ENCODE measurements at places on chromosomes 1 and 21.

DNA sequence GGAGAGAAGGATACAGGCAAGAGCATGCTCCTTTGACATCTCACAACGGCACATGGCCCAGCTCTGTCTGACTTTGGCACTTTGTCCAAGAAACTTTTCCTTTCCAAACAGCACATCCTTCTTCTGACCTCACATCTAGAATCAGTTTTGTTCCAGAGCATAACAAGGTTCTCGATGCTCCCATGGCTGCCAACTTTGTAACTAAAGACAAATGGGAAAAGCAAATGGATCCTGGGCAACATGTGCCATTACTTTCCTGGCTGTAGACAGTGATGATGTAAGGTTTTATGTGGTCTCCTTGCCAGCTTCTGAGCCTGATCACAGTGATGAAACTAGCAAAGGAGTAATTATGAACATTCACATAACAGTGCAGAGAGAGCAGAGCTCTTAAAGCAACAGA, 171.8 kb upstream of the C1orf87 start:
- no peak for DNase-seq

GRCh38 chr1:55378582-55378981, 163.4 kb upstream of the USP24 start:
- no peak for DNase-seq

- DNase-seq, result no peak
These were observed 4.9 kb downstream of the NEK7 start for GRCh38 chr1:198161718-198162090.

GRCh38 chr1:5720936-5721335, 271.3 kb downstream of the NPHP4 start:
- DNase-seq, result no peak

GRCh38 chr1:210394281-210394821, 65.6 kb downstream of the HHAT start:
- no peak for DNase-seq

GRCh38 chr1:170891872-170892271, 43.5 kb upstream of the MROH9 start:
- no peak for DNase-seq

DNA sequence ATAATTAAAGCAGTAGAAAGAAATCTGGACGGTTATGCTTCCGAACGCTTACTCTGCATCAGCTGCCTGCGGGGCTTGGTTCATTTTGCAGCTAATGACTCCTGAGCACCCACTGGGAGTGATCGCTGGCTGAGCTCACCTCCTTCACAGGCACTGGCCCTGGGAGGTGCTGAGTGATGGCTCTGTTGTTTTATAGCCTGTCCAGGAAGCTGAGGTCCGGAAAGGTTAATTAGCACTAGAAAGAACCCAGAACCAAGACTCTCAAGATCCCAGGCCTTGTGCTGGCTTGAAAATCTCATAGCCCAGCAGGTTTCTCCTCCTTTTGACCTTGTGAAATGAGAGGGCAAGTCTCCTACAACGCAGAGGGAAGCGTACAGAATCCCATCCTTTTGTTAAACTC, 226.2 kb downstream of the AJAP1 start:
- no peak for DNase-seq

DNA sequence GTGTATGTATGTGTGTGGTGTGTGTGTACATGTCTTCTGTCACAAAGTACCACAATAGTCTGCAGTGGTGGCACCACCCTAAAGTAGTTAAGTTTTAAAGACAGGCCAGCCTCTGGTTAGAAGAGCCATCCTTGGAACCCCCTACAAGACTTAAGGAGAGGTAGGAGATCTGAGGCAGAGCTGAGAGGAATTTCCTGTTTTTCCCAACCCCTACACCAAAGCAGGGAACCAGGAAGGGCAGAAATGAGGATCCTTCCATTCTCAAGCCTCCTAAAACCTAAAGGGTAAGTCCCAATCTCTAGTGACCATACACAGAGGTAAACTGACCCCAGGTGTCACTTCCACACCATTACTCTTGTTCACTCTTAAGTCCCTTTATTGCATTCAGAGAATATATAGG, 11.1 kb downstream of the PEA15 start:
- DNase-seq, result no peak

DNA sequence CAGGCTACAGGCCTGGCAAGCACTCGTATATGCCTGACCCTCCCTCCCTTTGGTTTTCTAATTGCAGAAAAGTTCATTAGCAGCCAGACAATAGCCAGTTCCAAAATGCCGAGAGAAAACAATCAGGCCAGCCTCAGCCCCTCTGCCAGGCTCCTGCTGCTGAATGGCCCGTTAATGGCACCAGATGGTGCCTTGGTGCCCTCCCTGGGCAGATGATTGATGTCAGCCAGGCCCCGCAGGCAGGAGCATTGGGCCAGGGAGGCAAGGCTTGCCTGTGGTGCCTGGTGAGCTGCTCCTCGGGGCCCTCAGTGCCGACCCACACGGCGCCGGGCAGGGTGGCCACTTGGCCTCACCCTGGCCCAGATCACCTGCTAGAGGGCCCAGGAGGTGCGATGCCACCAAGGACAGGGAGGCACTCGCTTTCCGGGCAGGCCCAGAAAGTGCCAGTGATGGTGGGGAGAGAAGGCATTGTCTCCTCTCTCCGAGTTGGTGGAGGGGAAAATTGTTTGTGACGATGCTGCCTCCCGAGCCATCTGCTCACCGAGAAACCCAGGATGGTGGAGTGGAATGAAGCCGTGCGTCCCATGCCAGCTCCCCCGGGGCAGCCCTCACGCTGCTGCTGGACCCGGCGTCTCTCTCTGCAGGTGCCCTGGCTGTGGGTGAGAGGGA, 28.1 kb downstream of the QSOX1 start:
- DNase-seq, result peak; percentile 84

DNA sequence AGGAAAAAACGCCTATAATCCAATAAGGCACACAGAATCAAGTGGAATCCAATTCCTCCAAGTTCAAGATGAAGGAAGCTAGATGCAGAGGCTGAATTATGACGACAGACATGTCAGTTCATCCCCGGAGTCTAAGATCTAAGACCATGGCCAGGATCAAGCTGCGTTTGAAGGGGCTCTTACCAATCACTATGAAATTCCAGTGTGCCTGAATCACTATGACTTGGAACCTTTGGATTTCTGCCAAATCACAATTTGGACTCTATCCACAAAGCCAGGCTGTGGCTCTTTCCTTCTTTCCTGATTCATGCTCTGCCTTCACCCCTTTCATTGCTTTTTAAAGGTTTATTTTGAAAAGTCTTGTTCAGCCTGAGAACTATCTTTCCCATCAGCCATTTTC, 17.1 kb downstream of the OLIG2 start:
- DNase-seq, result no peak

DNA sequence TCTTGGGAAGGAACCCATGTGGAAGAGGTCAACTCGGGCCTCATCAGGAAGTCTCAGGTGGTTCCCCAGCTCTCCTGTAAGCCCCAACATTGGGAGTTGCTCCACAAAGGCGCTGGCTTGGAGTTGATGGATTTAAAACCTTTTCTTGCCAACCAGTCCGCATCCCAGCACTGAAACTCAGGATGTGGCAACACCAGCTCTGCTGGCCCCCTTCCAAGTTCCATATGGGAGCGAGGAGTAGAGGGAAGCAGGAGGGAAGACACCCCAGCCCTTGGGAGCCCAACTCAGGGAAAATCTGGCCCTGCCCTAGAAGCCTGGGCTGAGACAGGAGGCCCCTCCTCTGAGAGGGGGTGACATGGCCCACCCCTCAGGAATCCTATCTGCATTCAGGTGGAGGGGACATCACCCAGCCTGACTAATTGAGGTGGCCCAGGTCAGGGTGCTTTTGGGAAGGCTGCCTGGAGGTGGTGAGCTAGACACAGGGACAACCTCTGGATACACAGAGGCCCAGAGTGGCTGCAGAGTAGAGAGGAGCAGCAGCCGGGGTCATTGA, 33.1 kb upstream of the DMBX1 start:
- DNase-seq, result no peak

DNA sequence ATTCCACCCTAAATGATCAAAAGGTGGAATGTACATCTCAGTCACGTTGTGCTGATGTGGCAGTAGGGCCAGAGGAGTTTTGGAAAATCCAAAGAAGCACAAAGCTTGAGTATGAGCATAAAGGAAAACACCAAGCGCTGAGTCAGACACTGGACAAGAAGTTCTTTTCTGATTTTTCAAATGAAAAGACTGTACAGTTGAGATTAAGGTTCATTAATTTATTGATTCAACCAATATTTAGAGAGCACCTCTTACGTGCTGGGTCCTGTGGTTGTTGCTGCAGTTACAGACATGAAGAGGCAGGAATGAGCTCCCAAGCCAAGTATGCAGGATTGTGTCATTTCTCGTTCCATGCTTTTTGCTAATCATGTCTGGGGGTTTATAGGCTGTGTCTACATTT, 28.9 kb upstream of the APP start:
- DNase-seq, result no peak

GRCh38 chr1:115450501-115451040, 112.5 kb upstream of the NGF start:
- DNase-seq, result no peak

DNA sequence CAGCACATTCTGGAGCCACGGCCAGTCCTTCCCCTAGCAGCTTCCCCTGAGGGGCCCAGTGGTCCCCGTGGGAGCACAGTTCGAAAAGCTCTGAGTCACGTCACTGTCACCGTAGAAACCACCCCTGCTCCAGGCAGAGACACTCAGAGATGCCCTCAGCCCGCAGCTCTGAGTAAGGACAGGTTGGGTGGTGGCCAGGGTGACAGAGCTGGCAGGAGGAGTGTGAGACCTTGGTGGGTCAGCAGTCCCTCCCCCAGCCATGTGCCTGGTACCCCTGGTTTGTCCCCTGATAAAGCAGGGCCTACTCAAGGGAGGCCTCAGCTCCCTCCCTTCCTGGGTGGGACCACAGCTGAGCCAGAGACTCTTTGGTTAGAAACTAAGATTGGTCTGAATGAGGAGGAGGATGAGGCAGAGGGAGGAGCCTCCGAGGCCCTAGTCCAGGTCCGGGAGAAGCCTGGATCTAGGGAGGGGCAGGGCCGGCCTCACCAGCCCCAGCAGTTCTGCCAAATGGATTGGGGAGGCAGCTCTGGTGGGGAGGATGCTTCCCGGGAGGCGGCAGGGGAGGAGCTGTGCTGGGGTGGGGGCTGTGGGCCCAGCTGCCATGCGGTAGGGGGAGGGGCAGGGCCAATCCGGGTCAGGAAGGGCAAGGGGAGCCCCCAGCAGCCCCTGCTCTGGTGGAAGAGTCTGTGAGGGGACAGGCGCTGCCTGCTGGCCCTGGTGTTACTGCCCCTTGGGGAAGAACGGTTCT, 55.2 kb downstream of the SLC9A1 start:
- DNase-seq, result no peak

DNA sequence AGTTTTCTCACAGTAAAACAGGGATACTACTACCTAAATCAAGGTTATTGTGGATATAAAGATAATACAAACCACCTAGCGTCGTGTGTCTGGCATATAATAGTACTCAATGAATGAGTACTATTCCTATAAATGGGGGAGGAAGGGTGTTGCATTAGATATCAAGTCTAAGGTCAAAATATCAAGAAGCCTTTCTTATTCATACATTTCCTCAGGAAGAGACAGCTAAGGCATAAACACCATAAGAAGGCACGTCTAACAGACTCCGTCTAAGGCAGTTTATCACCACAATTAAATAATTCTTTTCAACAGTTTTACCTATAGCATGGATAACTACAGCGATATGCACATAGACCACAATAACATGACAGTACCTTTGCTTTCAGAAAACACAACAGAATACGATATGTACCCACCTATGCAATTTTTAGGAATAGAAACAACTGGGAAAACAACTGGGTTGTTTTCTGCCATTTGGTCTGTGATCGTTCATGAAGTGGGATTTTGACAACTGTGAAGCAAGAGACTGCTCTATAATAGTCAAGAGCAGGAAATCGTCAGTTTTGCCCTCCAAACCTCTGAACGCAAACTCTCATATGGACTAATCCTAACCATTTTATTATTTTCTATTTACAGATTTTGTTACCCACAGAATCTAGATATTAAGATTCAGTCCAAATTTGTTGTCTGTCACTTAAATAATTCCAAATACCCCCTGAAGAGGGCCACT, 53.1 kb downstream of the HNRNPR start:
- no peak for DNase-seq

GRCh38 chr1:205923651-205924459, 19.4 kb downstream of the SLC26A9 start:
- no peak for DNase-seq

GRCh38 chr1:221783936-221784335, 42.0 kb upstream of the DUSP10 start:
- no peak for DNase-seq

GRCh38 chr21:28431527-28432200, 561.0 kb downstream of the LTN1 start:
- DNase-seq, result no peak

GRCh38 chr1:92784021-92784638, 778 bp downstream of the EVI5 start:
- no peak for DNase-seq

DNA sequence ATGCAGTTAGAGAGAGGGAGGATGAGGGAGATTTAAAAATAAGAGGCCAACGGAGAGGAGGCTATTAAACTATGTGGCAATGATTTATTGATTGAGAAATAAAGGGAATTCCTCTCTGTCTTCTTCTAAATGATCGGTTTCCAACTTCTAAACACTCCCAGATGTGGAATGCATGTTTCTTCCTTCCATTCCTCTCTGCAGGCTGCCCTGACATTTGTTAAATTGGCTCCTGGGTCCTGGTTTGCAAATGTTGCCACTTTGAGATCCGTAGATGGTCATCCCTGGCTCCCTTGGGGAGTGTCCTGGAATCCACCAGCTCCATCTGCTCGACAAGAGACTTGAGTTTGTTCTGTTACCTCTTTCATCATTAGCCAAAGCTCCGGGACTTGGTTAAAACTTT, 10.3 kb upstream of the C1orf198 start:
- no peak for DNase-seq

- no peak for DNase-seq
These were observed 78.9 kb upstream of the SLC45A1 start for GRCh38 chr1:8239039-8239305.

- DNase-seq, result no peak
These were observed 602 bp upstream of the RIMKLA start for GRCh38 chr1:42379794-42380585.

- no peak for DNase-seq
These were observed 2121.3 kb downstream of the NCAM2 start for GRCh38 chr21:23119491-23119890.

- no peak for DNase-seq
These were observed 5.3 kb downstream of the ADIPOR1 start for GRCh38 chr1:202952818-202953217.

DNA sequence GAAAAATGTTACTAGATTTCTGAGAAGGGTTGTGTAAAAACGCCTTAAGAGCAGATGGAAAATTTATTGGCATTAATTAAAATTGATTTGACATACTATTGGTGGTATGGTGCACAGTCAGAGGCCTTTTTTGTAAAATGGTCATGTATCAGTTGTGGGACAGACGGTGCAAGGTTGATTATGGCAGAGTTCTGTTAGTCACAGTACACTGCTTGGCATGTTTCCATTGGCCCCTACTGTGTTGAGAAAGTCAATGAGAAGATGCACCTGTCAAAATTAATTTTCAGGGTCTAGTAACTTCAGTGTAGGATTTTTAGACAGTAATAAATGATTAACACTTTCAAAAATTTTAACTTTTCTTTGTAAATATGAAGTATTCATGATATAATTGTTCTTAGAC, 4.4 kb downstream of the B3GALT2 start:
- no peak for DNase-seq

Data from cerebellar nuclear complex (tissue), 1 donor.